Pulmonary artery endothelial cell (primary cell): ENCODE measurements at places on chromosomes 7 and 10. TPM values are rescaled to one million over a fixed set of nuclear protein-coding genes. Genes with fewer than 3 reads are reported as not detected.

The INSYN2A gene
- total RNA-seq, result not detected in 2 replicates

The FGL2 gene
- 0.25 and 0.26 TPM in 2 replicates for total RNA-seq

The CAV2 gene
- 239 and 270 TPM in 2 replicates for total RNA-seq

The SEMA4G gene
- total RNA-seq, result 0.60 and 0.79 TPM in 2 replicates

The IQUB gene
- total RNA-seq, result 0.32 and 0.33 TPM in 2 replicates

The LRMDA gene
- 7.2 and 14.6 TPM in 2 replicates for total RNA-seq

The ODAD2 gene
- 0.20 and 0.32 TPM in 2 replicates for total RNA-seq

The ITIH5 gene
- total RNA-seq, result not detected in 2 replicates

The NCF1 gene
- total RNA-seq, result not detected in 2 replicates

The ADARB2 gene
- not detected in 2 replicates for total RNA-seq

DNA sequence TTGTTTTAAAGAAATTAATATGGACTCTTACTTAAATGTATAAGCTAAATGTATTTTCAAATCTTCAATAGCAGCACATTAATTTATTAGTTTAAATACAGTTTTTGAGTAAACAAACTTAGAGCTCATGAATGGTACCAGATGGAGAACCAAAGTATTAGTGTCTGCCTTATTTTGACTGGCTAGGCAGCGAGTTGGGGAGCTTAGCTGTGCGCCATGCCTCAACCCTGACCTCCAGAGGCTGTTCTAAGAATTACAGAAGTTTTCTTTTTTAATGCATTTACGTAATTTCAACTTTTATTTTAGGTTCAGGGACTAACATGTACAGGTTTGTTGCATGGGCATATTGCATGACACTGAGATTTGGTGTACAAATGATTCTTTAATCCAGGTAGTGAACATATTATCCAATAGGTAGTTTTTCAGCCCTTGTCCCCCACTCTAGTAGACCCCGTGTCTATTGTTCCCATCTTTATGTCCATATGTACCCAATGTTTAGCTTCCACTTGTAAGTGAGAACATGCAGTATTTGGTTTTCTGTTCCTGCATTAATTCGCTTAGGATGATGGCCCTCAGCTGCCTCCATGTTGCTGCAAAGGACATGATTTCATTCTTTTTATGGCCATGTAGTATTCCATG lies 166.8 kb downstream of the IQUB start:
- peak; percentile 11 for DNase-seq

DNA sequence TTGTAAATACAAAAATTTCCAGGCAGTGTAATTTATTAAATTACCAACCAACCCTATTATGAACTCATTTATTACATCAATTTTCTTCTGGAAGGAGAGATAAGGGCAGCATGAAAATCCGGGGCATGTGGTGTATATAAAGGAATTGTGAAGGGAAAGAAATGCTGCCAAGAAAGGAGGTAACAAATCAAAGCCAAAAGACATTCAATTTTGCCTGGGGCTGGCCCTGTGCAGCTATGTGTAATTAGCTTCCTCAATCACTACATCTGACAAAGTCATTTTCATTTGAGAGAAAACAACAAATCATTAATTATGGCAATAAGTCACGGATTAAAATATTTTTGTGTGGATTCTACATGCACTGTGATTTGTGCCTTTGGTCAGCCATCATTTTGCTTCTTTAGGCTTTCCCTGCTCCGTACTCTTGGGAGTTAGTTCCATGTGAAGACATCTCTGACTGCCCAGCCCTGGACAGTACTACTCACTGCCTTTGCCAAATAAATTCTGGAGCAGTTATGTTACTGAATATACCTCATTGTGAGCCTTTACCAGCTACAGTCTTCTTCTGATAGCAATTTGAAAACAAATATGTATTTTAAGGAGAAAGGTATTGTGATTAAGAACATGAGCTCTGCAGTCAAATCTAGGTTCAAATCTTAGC lies 191.7 kb downstream of the RELN start:
- no peak for DNase-seq

- DNase-seq, result no peak
Observed at GRCh38 chr7:50687575-50688225, 95.0 kb downstream of the GRB10 start.

- DNase-seq, result no peak
Observed at GRCh38 chr10:84156768-84157167, 16.8 kb upstream of the GPR15LG start.

GRCh38 chr7:75611557-75612178 lies 119.5 kb downstream of the SPDYE5 start:
- DNase-seq, result peak; percentile 30

GRCh38 chr7:56686276-56686859 lies 445.9 kb downstream of the ZNF479 start:
- DNase-seq, result no peak

GRCh38 chr10:129937351-129937751 lies 26.7 kb downstream of the EBF3 start:
- no peak for DNase-seq

GRCh38 chr10:26730552-26730951 lies 33.1 kb downstream of the PDSS1 start:
- no peak for DNase-seq

DNA sequence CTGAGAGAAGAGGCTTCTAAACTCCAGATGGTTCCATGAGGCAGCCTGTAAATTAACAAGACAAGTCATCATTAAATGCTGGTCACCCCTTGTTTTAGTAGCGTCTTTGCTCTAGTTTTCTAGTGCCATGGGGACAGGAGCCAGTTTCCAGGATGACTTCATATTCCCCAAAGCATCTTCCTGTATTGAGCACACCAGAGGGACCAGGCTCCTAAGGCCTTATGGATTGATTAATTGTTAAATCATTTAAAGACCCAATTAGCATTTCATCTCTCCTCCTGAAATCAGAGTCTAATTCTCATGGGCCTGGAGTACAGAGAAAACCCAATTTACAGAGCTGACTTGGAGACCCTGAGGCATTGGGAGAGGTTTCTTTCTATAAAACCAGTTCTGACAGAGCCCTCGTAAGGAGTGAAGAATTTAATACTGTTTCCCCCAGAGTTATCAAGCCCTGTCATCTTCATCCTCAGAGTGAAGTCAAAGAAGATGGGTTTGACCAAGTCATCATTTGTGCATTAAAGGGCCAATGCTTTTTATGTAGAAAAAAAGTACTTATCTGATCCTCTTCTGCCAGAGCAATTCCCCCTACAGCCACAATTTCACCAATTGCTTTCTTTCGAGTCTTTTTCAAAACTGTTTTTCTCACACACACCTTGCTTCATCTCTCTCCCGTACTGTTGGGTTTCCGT lies 678.7 kb downstream of the SDK1 start:
- no peak for DNase-seq

DNA sequence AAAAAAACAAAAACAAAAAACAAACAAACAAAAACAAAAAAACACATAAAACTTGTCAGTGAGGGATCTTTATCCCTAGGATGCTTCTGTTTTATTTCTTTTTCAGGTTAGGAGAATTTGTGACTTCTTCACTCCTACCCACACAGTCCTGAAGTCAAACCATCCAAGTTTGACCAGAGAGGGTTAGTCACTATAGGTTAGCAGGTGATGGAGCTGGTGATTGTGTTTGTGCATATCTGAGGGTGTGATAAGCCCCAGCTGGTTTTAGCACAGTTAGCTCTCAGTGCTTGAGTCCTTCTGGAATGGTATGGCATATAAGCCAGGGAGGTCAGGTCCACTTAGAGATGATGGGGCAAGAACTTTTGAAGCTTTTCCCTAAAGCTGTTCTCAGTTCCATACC lies 11.8 kb upstream of the IKZF1 start:
- no peak for DNase-seq

DNA sequence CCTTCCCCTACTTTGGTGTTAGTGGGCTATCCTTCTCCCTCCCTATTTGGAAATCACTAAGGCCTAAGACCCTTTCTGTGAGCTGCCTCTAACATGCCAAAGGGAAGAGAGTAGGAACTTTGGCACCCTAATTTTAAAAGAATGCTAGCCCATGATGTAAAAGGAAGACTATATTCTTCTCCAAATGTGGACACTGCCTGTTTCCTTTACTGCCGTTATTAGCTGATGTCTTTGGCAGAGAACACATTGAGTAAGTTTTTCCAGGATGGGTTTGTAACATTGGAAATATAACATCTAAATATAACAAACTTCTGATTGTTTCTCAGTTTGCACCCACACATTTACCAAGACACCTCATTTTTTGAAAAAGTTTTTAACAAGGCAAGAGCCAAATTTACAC lies 56.9 kb upstream of the TNKS2 start:
- no peak for DNase-seq

DNA sequence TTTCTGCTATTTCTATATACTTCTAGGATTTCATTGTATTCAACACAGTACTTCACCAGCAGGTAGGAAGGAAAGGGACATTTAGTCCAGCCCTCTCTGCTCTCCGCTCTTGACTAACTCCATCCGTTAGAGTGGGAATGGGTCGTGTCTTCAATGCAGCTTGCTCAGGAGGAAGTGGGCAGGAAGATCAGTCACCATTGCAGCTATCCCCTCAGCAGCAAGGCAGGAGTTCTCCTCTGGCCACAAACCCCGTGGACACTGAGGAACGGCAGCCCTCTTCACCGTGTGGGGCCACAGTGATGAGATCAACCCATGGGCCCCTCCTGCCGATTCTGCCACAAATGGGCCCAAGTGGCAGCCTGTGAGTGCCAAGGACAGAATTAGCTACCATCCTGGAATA lies 30.2 kb upstream of the IKZF1 start:
- no peak for DNase-seq

- DNase-seq, result no peak
Observed at GRCh38 chr7:102450242-102450641, 14.4 kb downstream of the ALKBH4 start.

DNA sequence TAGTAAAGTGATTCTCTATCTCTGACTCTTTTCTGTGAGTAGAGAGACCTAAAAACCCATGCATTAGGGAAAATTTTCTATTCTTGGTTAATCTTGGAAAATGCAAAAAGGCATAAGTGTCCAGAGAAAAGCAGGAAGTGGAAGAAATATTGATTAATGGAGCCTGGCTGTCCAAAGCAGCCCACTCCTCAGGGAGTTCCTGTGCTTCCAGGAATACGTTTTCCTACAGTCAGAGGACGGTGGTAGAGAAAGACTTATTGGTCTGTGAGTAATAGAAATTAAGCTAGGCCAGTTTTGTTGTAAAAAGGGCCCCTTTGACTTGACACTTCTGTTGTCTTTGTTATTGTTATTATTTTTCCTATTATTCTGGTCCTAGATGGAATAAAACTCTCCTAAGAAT lies 157.8 kb downstream of the NRP1 start:
- DNase-seq, result no peak

- DNase-seq, result no peak
Observed at GRCh38 chr7:120526902-120527509, 254.0 kb downstream of the KCND2 start.

DNA sequence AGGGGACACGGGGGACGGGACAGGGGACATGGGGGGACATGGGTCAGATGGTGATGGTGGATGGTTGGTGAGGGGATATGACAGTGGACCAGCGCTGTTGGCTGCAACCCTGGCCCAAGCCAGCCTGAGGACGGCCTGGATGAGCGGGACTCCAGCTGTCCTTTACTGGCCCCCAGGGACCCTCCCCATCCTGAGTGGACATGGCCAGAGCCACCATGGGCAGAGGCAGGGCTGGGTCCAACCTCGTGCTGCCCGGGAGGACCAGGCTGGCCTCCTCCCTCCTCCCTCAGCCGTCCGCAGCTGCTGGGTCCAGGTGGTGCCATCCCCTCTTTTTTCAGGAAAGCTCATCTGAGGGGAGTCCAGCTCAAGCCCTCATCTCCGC lies 30.4 kb downstream of the GET4 start:
- no peak for DNase-seq

DNA sequence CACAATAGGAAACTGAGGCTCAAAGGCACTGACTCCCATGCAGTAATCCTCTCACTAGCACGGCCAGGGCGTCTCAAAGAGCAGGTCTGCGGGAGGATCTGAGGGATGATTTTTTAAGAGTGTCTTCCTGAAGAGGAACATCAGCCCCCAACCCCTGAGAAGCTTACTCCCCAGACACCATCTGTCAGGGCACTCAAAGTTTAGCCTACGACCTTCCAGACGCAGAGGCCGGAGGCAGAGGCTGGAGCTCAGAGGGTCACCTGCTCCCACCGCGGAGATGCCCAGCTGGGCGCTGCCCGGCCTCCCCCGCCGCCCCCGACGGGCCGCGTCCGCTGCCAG lies 1.7 kb downstream of the ZNF777 start:
- no peak for DNase-seq
